Panc1 (cell line): ENCODE measurements at places on chromosomes 7 and 10. TPM values are rescaled to one million over a fixed set of nuclear protein-coding genes. Genes with fewer than 3 reads are reported as not detected.

The ATAD1 gene
- 62.0 TPM for total RNA-seq

- no peak for DNase-seq
Measured at GRCh38 chr10:24716295-24716694, 7.4 kb downstream of the ARHGAP21 start.

DNA sequence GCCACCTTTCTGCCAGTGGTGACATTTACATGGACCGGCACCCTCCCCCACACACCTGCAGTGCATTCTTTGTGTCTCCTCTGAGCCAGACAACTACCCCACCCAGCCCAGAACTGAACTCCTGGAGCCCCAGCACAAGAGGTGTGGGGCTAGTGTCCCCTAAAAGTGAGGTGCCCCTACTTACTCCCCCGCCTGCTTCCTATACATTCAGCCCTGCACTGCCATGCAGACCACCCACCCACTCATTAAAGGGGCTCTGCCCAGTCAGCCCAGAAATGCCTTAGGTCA is 1.9 kb downstream of the SAP25 start:
- no peak for DNase-seq

- no peak for DNase-seq
Measured at GRCh38 chr7:146764458-146764857, 647.9 kb downstream of the CNTNAP2 start.

DNA sequence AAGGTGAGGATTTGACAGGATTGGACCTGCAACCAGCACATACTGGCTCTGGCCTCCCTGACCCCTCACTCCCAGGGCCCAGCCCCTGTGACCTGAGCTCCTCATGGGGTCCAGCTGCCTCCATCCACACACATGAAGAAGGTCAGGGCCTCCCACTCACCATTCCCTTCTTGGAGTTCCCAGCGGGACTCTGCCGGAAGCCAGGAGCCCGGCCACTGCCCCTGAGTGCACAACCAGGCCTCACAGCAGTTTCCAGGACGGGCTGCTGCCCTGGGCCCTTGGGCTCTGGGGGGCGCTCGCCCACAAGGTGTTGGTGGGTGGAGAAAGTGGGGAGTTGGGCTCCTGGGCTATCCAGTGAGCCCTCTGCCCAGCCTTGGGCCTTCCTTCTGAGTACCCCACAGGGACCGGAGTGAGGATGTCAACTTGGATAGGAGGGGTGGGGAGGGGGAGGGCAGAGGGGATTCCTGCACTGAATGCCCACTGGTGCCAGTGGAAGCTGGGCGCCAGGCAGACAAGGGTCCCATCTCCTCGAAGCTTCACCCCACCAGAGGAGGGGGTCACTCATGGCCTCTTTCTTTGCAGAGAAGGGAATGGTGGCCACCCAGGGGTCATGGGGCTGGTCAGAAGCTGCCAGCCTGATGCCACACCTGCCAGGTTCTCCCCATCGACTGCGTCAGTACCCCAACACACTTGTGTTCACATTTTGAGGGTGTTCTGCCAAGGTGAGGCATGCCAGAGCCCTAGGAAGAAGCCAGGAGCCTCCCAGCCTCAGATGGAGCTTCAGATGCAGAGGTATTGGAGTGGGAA is 115.3 kb downstream of the PTPN20 start:
- DNase-seq, result no peak

GRCh38 chr10:43064331-43065075 is 12.4 kb upstream of the RET start:
- DNase-seq, result no peak

DNA sequence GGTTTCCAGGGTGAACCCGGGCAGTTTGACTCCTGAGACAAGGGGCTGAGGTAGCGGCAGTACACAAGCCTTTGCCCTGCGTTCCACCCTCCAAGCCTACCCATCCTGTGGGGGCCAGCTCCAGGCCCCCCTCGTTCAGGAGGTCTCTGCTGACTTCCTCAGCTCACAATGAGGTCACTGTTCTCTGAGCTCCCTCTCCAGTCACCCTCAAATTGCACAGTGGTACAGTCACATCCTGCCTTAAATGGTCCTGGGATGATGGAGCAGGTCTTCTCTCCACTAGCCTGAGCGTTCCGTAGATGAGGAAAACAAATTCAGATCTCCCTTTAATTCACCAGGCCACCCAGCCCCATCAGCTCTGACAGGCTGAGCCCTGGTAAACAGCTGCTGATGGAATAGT is 90.2 kb downstream of the SH3PXD2A start:
- DNase-seq, result no peak

The SLC37A3 gene
- 57.8 TPM for total RNA-seq

DNA sequence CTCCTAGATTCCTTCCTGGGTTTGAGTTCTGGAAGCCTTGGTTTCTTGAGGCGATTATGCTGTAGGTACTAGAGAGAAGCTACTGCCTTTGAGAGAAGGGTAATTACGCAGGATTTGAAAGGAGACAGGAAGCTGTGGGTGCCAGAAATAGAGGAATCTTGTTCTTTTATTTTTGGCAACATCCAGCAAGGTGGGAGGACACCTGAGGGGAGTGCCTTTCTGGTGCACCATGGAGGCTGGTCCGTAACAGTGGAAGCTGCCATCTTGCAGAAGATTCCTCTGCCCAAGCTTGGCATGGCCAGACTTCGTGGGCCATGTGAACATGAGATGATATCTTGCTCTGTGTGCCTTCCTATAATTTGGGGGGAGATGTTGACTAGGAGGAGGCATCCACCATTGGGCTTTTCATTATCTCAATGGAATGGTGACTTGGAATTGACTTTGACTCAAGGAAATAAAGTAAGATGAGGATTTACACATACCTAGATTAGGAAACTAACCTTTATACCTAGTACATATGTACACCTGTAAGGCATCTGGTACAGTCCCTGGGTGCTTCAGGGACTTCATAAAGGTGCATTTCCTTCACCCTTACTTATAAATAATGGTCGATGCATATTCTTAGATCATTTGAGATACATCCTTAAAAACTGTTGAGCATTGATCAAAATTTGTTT is 98.2 kb downstream of the PFKFB3 start:
- DNase-seq, result no peak
